Right cardiac atrium (tissue), 5 donors: ENCODE measurements at places on chromosomes 11 and 22.
A peak's percentile ranks its signal among the peaks of the same experiment; 100 is the strongest.

DNA sequence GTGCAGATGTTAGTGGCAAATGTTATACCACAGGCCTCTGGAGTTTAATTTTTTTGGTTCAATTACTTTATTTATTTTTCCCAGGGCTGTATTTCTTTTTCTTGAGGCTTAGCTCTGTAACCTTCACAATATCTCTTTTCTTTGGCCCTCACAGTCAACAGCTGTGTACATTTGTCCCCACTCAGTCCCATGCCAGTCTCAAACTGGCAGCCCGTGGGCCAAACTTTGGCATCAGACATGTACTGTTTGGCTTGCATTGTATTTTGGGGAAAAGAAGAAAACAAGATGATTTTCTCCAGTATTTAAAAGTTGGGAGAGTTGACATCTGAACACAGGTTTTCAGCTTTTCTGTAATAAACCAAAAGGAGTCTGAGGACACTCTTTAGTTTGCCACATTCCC lies 87.1 kb downstream of the PRR5L start:
- DNase-seq, result no peak

DNA sequence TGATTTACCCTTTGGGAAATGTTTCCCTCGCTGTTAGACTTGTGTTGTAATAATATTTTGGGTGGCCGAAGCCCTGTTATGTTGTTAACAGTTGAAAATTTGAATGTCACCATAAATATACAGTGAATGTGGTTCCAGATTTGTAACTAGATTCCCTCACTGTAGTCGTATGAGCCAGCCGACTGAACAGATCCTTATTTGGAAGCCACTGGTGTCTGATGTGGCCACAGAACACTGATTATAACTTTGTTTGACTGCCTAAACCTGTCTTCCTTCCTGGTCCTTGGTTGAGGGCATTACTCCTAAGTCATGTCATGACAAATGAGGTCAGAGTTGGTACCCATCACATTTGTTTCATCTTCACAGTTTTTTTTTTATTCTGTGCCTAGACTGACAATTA lies 45.4 kb downstream of the YAP1 start:
- no peak for DNase-seq

DNA sequence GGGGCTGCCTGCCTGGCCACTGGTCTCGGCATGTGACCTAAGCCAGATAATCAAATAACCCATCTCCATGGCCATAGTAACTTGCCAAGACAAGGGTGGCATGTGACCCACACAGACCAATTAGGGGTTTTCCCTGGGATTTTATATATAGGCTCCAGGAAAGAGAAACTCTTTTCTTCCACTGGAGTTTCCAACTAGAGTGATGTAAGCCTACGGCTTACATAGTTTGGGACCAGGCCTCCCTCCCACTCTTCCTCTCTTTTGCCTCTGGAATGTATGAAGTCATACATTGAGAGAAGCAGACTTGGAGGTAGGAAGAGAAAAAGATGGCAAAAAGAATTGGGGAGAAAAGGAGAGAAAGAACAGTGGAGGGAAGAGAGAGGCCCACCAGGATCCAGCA lies 84.6 kb upstream of the LDLRAD3 start:
- no peak for DNase-seq

DNA sequence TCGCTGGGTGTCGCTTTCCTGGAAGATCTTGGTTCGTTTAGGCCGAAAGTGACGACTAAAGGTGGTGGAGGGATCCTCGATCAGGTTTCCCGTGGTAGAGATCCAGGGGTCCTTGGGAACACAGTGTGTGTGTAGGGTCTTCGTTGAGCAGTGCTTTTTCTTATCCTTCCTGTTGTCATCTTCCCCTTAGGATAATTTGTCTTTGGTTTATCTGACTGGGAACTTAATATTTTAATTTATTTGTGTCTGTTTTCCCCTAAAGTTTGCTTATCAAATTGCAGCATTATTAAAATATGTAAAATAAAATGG lies 403 bp downstream of the RBM7 start:
- DNase-seq, result no peak

GRCh38 chr22:26667140-26667539 lies 9.8 kb downstream of the MIAT start:
- no peak for DNase-seq

GRCh38 chr11:43944761-43945311 lies 2.4 kb downstream of the C11orf96 start:
- peak; percentile 89 for DNase-seq

- DNase-seq, result peak; percentile 49
Measured at GRCh38 chr11:120013325-120014250, 124.3 kb downstream of the TRIM29 start.

DNA sequence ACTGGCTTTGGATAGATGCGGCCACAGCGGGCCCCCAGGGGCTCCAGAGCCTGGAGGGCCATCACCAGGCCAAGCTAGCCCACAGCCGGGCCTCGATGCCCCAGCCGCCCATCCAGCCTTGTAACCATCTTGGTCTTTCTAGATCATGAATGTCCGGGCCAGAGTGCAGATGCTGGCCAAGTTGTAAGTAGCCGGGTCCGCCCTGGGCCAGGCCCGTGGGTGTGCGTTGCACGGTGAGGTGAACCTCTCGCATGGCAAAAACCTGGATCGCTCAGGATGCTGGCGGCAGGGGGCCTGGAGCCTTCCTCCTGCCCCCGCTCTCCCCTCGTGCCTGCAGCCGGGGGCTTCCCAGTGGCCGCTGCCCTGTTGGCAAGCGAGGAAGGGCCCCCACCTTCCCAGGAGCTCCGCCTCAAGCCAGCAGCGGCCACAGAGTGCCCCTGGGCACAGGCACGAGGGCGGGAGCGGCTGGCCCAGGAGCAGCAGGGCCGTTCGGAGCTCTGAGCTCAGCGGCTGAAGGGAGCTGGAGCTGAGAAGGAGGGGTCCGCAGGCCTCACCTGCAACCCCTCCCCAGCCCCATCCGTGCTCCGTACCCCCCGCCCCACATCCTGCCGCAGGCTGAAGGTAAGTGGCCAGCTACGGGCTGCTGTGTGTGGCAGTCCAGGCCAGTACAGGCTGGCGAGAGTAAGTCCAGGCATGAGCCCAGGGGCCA lies 10.9 kb upstream of the MRPL23 start:
- peak; percentile 32 for DNase-seq

DNA sequence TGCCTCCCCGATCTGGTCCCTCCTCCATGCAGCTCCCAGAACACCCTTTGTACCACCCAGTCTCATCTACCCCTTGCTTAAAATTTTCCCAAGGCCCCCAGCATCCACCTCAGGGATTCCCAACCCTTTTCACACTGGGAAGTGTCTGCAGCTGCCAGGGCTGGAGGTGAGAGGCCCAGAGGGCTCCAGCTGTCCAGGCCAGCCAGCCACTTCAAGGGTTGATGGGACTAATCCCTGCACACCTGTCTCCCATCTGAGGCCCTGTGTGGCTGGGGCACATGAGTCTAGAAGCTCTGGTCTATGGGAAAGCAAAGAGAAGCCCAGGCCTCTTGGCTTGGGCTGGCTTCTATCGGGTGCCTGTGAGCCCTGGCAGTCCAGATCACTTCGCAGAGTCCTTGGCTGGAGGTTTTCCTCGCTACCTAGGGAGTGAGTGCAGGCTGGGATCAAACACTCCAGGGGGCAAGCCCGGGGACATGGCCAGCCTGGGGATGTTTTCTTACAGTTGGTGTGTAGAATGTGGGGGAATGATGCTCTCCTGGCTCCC lies 41.1 kb upstream of the TPBGL start:
- DNase-seq, result no peak

DNA sequence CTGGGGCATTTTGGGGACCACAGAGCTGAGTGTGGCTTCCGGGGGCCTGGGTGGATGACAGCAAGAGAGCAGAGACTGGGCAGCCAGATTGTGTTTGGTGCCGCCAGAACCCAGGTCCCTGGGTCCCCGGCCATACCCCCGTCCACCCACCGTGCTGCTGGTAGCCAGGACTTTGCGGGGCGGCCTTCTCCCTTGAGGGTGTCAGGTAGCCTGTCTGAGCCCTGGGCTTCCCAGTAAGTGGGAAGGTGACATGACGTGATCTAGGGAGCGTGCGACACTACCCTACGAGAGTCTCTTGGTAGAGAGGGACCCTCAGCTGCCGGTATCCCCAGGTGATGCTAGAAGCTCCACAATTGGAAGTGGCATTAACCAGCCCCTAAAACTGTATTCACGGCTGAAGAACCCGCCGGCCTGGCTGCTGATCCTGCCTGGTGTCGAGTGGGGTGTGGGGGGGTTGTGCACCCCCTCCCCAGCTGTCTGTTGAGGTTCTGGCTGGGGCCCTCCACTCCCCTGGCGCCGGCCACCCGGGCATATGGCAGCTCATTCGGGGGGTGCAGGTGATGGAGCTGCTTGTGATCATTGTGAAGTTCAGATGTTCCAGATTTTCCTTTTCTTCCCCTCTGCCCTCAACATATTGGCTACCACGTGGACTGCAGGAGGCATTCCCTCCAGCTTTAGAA lies 66.9 kb downstream of the MPPED1 start:
- no peak for DNase-seq

GRCh38 chr11:62540804-62541701 lies 5.6 kb downstream of the AHNAK start:
- DNase-seq, result peak; percentile 46

DNA sequence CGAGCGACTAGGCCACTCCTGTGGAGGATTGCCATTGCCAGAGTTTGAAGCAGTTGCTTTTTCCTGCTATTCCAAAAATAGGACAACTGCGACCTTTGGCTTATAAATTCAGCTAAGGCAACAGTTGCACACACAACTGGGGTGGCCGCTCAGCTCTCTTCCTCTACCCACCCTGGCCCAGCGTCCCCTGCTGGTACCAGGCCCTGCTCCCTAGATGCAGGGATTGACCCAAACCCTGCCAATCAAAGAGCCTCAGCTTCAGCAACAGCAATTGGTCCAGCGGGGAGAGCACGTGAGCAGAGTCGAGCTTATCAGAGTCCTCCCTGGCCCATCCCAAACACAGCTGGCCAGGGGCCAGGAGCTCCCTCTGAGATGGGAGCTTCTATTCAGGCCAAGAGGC lies 22.0 kb upstream of the CABP2 start:
- peak; percentile 84 for DNase-seq

GRCh38 chr11:48050304-48050703 lies 69.9 kb downstream of the PTPRJ start:
- no peak for DNase-seq

- DNase-seq, result peak; percentile 82
Measured at GRCh38 chr11:18383388-18384156, 10.8 kb upstream of the LDHA start.

DNA sequence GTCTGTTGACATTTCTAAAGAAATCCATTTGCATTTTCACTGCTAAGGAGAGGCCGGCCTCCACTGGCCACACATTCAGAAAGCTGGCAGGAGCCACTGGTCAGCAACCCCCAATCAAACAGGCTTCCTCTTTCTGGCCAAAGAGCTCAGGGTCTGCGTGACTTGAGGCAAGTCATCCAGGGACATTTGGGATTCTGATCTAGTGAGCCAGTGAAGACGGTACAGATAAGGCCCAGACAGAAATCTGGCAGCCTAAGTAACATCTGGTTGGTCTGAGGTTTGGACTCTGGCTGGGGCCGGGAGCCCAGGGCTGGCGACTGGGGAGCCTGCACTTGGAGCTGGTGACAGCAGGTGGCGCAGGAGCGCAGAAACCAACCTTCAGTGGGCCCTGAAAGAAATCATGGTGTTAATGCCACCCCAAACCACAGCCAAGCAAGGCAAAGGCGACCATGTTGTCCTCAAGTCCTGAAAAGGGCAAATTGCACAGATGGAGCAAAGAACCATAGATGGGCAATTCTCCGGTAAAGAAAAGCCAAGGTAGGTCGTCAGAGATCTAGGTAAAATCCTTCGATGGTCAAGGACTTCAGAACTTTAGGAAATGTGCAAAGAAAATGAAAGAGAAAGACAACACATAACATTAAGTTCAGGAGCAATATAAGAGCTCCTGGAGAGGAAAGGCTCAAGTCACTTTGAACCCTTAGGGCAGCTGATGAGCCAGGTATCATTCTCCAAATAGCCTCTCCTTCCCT lies 99.4 kb upstream of the BLID start:
- DNase-seq, result peak; percentile 85

GRCh38 chr11:71500601-71501021 lies 26.5 kb upstream of the KRTAP5-7 start:
- peak; percentile 79 for DNase-seq

GRCh38 chr11:67667490-67668191 lies 6.8 kb downstream of the ALDH3B2 start:
- DNase-seq, result no peak

DNA sequence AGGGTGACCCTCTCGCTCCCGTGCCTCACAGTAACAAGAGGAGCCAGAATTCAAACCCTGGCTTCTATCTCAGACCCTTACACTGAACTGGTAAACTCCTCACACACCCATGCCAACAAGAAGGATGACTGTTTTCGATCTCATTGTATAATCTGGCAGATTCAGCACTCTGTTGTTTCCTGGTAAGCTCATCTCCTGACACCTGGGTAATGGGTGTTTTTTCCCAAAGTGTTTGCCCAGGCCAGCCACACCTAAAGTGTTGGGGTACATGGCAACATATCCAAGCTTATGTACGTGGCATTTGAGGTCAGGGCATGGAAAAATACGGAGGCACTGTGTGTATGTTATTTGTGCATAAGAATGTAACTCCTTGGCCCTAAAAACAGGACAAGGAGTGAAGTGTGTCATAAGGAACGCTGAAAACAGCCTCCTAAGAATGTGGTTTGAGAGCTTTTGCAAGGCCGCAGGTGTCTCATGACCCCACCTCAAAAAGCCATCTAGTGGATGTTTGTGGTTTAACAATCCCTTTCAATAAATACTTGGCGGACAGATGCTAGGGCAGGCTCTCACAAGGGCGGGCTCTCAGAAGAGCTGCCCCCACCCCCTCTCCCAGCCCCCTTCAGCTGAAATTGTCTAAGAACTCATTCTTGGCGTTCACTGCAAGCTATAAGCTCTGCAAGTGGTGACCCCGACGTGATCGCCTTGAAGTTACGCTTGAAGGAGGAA lies at the start of gene MS4A15:
MS4A15 (plus strand) TSS at position 561 of the 726 bp plus-strand sequence. CDS start 6,867 bp downstream, outside the sequence.
- DNase-seq, result no peak

GRCh38 chr22:44212936-44213335 lies 32.2 kb downstream of the PARVG start:
- DNase-seq, result no peak

GRCh38 chr11:119479685-119480275 lies 56.8 kb upstream of the THY1 start:
- no peak for DNase-seq

- peak; percentile 65 for DNase-seq
Measured at GRCh38 chr11:72617080-72617762, 57.0 kb downstream of the PDE2A start.

DNA sequence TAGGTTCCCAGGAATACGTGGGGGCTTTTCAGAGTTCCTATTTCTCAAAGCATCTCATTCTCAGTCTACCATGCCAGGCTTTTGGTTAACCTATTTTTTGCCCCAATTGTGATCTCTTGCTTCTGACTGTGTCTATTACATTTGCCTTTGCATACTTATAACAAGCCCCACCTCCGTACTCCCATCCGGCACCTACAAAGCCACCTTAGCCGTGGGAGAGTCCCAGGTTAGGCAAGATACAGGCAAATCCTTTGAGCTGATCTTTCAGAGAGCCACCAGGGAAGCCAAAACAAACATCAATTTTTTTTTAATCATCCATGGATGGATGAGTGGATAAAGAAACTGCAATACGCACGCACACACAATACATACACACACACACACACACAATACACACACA lies 18.6 kb upstream of the PANX3 start:
- DNase-seq, result no peak

DNA sequence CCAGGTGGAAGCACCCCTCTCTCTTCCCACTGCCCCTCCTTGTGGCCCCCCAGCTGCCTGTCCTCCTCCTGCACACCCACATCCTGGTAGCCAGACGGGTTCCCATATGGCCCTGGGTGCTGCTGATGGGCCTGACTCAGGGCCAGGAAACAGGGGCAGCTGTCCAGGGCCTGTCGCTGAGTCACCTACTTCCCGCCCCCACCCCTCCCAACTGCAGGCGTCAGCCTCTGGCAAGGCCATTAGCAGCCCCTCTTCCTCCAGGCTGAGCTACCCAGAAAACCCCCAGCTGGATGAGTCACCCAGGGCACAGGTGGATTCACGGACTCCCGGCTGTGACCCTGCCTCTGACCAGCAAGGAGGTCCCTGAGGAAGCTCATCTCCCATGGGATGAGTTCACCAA lies 6.9 kb upstream of the GAL start:
- DNase-seq, result peak; percentile 53
